ENCODE measurements at places on chromosomes 3 and 15.

GRCh38 chr15:42728972-42729371 lies 8.0 kb downstream of the CDAN1 start:
- DNase-seq: no peak

GRCh38 chr15:34318277-34319079 lies 19.1 kb downstream of the SLC12A6 start:
- DNase-seq: no peak

- no peak for DNase-seq
These were observed 83.7 kb upstream of the TP63 start for GRCh38 chr3:189547448-189547847.

GRCh38 chr3:9238721-9239295 lies 10.6 kb downstream of the SRGAP3 start:
- DNase-seq: no peak

DNA sequence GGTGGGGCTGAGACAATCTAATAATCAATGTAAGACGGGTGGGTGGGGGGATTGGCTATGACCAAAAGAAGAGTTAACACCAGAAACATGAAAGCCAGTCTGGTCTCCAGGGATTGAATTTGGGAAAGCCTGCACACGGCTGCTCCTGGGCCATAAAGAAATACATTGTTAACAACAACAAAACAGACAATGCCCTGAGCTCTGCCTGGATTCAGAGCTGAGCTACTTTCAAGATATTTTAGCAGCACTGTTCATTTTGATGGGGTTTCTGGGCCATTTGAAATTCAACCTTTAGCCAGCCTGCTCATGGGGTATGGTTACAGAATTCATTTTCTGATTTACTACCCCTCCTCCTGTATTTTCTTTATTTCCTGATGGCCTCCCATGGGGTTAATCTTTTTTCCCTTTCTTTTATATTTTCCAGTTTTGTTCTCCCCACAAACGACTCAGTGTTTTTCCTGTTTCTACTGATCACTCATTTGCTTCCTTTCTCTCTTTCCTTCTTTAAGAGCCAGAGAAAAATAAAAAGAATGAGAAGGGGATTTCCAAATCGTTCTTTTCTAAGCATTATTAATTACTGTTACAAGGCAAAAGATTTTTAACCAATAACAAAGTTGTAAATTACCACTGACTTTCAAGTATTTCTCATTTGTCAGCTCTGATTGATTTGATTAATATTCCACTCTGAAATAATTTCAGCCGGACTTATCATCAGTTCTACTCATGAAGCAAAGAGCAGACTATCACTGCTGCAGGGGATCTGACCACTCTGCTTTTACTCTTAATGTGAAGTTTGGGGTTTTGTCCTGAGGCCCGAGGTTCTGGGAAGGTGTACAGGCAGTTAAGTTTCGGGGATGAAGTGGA lies 19.6 kb downstream of the NR2F2 start:
- DNase-seq: no peak

- DNase-seq: no peak
These were observed 451.9 kb downstream of the FOXP1 start for GRCh38 chr3:71131375-71132314.

DNA sequence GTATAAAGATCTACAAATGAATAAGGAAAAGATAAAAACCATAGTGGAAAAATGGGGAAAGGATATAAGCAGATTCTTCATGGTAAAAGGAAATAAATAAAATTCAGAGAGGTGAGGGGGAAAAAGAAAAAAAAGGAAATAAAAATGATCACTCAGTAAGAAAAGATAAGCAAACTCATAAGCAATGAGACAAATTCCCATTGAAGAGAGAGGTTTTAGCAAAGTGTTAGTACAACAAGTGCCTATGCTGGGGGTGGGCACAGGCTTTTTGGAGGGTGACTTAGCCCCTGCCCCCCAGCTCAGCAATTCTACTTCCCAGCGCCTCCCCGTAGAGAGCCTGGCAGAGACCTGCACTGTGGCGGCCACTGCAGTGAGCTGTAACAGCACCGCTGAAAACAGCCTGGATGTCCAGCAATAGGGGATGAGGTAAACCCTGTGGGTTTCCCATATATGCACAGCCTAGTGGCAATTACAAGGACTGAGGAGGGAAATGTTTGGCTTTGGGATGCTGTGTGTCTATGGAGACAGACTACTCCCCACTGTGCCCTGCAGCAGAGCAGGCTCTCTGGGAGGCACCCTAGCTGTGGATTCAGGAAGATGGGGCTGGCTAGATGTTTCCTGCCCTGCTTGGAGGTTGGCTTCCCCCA lies 23.7 kb upstream of the SFMBT1 start:
- DNase-seq: no peak

DNA sequence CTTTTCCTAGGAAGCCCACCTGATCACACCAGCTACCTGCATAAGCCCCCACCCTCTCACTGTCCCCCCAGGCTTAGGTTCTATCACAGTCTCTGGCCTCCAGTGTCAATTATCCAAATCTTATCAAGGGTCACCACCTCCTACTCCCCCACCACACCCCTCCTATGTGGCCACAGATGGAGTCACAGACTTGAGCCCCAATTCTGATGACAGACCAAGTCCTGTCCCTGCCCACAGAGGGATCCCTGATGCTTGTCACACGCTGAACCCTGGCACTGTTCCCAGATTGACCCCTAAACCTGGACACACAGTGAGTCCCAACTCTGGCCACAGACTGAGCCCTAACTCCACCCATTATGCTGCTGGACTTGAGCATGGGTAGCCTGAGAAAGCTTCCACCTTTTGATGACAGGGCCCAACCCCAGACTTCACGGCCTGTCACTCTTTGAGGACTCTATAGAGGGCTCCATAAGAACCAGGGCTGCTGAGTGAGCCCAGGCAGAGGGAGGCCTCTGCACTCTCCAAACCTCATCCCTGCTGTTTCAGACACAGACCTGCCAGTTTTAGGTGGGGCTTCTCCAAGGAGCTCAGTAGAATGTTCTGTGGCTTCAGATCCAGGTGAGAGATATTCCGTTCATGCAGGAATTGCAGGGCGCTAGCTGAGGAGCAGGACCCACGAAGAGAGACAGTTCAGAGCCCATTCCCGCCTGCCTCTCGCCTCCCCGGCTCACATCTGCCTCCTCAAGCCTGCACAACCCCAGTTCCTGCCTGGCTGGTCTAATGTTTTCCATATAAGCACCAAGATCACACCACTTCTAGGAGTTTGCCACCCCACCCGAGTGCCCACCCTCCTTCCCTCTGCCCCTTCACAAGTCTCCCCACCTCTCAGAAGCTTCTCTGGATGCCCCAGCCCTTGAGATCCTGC lies 1.8 kb downstream of the ULK3 start:
- no peak for DNase-seq

DNA sequence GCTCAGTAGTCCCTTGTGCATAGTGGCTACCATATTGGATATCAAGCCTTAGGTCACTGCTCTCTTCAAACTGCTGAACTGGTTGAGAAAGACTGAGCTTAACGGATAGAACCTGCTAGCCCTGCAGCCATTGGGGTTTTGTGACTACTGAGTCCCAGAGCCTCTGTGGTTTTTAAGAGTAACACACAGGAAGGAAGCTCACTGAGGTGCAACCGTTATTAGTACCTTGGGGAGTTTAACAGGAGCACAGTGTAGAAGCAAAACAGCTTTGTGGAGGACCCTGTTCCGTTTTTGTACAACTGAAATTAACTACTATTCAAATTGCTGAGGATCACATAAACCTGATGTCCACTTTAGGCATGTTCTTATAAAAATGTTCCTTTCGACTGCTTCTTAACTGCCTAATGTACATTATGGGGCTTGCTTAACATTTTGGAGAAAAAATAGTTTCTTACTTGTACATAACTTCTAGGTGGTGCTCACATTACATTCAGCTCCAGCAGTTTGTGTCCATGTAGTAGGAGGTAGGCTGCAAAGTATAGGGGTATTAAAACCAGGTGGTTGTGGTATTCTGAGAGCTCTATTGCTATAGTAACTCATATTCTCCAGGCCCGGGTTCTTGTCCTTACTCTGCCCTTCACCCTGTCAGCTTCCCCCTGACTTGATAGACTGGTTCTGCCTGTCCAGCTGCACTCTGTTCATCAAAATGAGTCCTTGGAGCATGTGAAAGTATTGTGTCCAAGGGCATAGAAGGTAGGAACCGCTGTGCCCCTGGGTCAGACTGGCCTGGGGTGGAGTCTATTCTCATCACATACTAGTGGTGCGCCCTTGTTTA lies 17.3 kb downstream of the PXK start:
- DNase-seq: no peak

DNA sequence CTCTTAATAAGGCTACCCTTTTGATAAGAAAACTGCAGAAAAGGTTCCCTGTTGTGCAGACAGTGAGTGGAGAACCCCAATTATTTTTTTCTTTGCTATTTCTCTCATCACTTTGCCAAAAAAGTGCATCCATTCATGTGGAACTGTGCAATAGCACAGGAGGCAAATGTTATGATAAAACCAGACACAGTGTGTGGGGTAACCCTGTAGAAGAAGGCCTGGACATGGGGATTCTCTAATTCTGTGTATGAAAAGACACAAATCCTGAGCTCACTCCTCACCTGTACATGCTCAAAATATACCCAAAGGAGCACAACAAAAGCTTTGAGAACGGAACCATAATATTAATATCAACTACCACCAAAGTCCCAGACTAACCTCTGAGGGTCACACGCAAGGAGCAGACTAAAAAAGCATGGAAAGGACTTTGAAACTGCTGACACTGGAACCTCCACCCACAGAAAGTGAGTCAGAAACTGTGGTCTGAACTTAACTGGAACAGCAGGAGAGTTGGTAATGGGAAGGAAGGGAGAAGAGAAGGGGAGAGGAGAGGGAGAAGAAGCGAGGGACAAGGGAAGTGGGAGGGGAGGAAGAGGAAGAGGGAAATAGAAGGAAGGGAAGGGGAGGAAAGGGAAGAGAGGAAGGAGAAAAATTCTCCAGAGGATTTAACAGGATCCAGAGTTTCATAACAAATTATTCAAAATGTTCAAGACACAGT lies 299.9 kb downstream of the TBC1D5 start:
- DNase-seq: no peak

GRCh38 chr3:41417574-41417973 lies 218.3 kb downstream of the CTNNB1 start:
- DNase-seq: no peak

- DNase-seq: no peak
These were observed 70.2 kb upstream of the BFSP2 start for GRCh38 chr3:133329626-133330025.

DNA sequence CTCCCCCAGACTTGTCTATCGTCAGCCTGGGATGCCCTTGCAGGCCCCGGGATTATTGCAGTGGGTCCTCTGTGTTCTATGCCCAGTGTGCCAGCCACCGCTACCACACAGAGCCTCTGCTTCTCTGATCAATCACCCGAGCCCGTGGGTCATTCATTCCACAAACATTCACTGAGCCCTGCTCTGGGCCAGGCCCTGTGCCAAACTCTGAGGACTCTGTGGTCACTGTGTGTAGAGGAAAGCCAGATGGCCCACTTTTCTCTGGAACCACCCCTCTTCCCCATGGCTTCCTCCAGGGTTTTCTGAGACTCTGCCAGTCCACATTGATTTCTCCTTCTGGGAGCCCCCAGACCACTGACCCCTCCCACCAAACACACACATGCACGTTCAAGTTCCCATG lies 55.5 kb downstream of the BSN start:
- DNase-seq: no peak

DNA sequence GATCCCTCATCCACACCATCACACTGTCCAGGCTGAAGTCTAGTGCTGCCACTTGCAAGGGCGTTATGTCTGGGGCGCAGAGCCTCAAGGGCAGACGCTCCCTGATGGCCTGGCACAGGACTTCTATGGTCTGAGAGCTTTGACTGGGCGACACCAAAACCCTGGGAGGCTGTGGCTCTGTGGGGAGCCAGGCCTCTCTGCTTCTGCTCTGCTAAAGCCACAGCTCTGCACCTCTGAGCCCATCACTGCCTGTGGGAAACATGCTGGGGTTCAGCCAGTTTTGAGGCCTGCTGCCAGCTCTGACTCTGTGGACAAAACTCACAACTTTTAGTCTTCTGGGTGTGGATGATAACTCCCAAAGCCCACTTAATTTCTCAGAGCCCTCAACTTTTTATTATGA lies 6.3 kb upstream of the LCTL start:
- no peak for DNase-seq

- no peak for DNase-seq
These were observed 163.6 kb downstream of the SERPINI1 start for GRCh38 chr3:167899093-167899492.

- no peak for DNase-seq
These were observed 39.8 kb downstream of the PCSK6 start for GRCh38 chr15:101449471-101450402.

DNA sequence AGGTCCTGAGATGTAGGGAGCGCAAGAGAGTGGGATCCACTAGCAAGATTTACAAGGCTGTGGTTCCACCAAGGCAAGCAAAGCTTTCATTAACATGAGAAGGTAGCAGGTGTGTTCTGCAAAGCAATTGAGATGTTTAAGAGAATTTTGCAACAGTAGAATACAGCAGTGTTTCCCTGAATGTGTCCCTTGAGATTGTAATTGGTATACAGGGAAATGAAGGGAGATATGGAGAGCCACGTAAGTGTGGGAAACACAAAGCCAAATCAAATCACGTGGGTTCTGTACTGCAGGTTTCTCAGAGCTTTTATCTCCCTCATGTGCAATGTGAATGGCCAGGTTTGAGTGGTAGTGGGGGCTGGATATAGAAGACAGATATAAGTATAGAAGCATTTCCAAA lies 67.3 kb downstream of the ATG7 start:
- no peak for DNase-seq

- no peak for DNase-seq
These were observed 40.3 kb upstream of the TFRC start for GRCh38 chr3:196122021-196122687.

GRCh38 chr3:160163229-160163878 lies 61.9 kb upstream of the C3orf80 start:
- DNase-seq: no peak

DNA sequence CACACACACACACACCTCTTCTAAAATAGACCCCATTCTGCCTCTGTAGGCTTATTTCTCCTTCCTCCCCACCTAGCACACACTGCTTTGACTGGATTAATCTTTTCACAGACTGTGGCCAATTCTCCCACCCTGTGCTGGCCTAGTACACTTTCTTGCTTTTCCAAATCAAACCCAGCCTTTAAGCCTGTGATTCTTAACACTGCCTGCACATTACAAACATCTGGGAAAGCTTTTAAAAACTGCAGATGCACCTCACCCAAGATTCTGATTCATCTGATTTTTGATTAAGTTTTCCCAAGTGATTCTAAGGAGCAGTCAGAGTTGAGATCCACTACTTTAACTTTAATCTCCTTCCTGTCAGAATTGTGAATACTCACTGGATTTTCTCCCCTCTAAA lies 12.8 kb downstream of the CSNK1G1 start:
- DNase-seq: no peak
